ENCODE measurements at places on chromosomes 3 and 15.

DNA sequence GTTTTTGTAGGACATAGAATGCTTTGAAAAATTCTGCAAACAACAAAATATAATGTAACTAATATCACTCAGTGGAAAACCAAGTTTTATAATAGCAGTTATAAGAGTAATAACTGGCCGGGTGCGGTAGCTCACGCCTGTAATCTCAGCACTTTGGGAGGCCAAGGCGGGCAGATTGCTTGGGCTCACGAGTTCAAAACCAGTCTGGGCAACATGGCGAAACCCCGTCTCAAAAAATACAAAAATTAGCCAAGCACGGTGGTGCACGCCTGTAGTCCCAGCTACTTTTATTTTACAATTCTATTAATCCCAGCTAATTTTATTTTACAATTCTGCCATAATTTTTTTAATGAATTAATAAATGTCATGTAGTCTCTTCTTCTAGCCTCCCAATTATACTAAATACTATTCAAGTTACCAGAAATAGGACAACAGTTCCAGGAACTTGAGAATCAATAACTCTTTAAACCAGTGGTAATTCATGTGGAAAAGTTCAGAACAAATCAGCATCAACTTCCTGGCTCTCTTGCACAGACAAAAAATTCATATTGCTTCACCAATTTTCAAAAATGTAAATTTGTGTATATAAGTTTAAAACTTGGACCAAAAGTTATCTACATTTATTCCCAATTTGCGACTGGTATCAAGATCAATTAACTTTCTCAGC, 2.2 kb downstream of the DENND4A start:
- no peak for DNase-seq

- peak; percentile 25 for DNase-seq
Observed at GRCh38 chr15:94412979-94413746, 181.8 kb downstream of the MCTP2 start.

DNA sequence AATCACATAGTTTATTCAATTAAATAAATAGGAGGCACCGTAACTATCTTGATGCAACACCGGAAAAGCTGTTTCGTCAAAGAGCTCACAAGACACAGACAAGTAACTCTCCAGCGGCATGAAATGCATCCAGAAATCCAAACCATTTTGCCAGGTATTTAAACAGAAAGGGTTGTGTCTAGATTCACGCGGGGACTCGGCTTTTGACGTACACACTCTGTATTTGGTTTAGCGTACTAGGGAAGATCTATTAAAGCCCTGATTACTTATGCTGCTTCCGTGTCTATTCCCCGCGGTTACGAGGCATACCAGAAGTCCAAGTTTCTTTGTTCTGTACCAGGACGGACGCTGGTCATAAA, 718 bp downstream of the BNIP2 start:
- DNase-seq, result peak; percentile 77

DNA sequence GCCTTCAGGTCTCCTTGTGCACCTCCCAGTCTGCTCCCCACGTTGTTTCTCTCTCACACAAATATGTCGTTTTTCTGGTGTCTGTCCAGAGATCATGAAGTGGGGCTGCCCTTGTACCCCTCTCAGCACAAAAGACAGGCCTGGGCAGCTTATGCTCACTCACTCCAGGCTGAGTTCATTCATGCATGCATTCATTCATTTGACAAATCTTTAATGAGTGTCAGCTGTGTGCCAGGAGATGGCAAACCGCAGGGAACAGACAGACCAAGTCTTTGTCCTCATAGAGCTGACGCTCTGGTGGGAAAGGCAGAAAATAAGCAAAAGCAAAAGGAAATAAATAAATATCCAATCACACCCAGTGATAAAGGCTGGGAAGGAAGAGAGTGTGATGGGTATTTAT, 7.6 kb upstream of the TRH start:
- DNase-seq, result no peak

DNA sequence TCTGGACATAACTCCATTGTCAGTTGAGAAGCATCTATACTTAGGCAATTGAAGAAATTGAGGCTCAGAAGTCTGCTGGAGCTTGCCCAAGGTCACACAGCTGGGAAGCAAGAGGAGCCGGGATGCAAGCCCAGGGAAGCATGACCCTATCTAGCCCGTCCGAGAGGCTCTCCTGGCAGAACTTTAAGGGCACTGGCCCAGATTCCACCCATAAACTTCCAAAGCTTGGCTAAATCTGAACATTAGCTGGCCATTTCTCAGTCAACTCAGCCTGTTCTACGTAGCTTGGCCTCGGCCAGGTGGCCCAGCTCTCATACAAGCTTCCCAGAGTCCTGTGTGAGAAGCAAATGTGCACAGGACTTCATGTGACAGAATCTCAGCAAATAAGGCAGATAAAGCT, 75.8 kb downstream of the LRIG1 start:
- DNase-seq, result no peak

DNA sequence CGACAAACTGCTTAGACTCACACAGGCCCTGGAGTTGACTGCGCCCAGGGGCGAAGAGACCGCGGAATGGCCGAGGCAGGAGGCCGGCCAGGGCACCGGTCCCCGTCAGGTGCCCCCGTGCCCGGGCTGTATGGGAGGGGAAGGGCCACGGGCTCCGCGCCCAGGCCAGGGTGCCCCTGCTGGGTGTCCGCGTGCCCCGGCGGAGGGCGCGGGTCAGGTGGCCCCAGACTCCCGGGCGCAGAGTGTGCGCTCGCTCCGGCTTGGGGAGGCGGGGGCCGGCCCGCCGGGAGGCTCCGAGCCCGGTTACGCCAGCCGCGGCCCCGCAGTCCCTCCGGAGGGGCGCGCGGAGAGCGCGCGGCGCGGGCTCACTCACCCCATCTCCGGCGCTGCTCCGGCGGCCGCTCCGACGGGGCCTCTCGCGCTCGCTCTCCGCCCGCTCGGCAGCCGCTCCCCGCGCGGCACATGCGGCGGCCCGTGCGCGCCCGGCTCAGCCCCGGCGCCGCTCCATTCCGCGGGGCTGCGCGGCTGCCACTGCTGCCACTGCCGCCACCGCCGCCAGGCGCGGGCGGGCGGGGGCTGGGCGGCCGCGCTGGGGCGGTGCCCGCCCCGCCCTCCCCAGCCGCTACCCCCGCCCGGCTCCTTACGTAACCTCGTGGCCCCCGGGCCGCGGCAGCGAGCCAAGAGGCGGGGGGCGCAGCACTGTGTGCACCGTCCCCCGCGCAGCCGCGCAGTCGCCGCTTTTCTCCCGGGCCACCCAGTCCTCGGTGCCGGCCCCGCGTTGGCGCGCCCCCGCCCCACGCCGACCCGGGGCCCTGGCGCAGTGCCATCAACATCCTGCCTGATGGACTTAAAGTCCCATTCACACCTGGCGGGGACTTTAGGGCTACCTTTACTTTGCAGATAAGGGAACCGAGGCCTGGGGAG, at the start of gene HOMER2:
HOMER2 (minus strand) TSS at position 563 of the 924 bp plus-strand sequence; CDS start at position 378, 185 bp downstream.
- no peak for DNase-seq

DNA sequence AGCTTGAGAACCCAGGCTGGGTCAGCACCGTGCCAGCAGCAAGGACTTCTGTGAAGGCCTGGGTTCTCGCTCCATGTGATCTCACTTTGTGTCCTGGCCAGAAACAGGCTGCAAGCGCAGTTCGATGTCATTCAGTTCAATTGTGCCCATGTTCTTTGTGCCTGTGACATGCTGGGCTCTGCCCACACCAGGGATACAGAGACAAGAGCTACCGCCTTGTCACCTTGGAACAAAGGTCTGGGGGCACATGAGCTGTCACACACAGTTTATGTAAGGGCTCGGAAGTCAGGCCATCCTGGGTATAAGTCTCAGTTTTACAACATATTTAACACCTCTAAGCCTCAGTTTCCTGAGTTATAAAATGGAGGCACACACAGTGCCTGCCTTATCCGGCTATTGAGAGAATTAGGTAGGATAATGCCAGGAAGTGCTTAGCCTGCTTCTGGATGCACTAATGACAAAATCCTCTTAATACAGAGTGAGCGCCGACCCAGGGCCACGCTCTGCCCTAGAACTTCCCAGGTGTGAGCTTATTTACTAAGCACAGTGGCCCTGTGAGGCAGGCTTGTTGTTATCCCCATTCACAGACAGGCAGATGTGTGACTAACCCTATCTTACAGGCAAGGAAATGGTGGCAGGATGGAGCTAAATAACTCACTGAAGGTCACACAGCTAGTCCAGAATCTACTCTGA, 50.4 kb upstream of the LIMD1 start:
- no peak for DNase-seq

GRCh38 chr3:41176596-41176995, 22.7 kb upstream of the CTNNB1 start:
- DNase-seq, result no peak

DNA sequence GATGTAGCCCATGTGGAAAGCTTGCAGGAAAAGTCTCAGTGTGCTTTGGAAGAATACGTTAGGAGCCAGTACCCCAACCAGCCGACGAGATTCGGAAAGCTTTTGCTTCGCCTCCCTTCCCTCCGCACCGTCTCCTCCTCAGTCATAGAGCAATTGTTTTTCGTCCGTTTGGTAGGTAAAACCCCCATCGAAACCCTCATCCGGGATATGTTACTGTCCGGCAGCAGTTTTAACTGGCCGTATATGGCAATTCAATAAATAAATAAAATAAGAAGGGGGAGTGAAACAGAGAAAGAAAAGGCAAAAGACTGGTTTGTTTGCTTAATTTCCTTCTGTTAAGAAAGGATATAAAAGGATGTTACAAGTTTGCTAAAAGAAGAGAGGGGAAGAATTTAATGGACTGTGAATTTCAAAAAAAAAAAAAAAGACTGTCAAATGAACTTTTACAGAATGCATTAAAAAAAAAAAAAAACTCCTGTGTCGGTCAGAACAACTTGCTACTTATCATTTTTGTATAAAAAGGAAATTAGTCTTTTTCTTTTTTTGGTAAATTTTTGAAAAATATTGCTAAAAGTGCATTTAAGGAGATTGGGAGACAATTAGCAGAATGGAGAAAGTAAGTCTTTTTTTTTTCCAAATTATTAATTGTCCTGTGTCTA, 7.0 kb downstream of the NR2F2 start:
- no peak for DNase-seq

GRCh38 chr3:170585008-170585936, 603 bp downstream of the SLC7A14 start:
- DNase-seq, result peak; percentile 11

DNA sequence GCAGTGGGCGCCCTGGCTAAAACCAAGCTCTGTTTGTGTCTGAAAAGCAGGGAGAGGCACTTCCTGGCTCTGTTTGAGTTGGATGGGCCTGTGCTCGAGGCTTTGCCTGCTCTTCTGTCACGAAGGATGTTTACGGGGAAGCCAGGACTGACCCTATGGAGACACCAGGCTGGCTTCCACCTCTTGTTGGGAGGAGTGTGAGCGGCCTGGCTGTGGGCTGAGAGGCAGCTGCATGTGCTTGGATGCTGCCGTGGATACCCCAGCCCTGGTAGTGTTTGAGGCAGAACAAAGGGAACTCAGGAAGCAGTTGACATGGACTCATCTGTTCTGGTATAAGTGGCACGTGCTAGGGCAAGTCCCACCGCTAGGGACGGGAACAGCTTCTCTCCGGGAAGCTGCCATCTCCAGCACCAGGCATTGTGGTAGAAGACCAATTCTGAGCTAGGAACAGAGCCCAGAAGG, 17.6 kb upstream of the SLC41A3 start:
- DNase-seq, result no peak

GRCh38 chr15:59866642-59867041, 137.5 kb upstream of the FOXB1 start:
- DNase-seq, result no peak

- no peak for DNase-seq
Observed at GRCh38 chr3:40901298-40901697, 298.0 kb upstream of the CTNNB1 start.

- DNase-seq, result no peak
Observed at GRCh38 chr3:183161552-183162336, 790 bp downstream of the LAMP3 start.

DNA sequence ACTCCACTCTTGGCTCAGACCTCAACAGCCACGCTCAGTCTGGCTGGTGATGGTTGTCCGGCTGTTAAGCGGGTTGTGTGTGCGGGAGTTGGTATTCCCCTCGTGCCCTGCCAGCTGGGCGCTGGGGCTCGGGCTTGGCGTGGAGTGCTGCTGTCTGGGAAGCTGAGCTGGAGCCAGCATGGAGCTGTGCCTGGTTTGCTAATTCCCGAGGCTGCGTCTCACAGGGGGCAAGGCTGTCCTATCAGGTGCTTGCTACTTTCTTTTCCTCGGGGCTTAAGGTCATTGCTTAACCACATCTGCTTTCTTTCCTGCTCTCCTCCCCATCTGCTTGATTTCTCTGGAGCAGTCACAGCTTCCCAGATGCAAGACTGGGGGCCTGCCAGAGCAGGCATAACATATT, 29.9 kb downstream of the PDIA5 start:
- DNase-seq, result peak; percentile 75

- no peak for DNase-seq
Observed at GRCh38 chr15:51750186-51750585, 1.2 kb upstream of the TMOD2 start.

GRCh38 chr15:72197460-72198355, at the start of gene GRAMD2A:
GRAMD2A (minus strand) TSS chr15:72197787.
- no peak for DNase-seq

DNA sequence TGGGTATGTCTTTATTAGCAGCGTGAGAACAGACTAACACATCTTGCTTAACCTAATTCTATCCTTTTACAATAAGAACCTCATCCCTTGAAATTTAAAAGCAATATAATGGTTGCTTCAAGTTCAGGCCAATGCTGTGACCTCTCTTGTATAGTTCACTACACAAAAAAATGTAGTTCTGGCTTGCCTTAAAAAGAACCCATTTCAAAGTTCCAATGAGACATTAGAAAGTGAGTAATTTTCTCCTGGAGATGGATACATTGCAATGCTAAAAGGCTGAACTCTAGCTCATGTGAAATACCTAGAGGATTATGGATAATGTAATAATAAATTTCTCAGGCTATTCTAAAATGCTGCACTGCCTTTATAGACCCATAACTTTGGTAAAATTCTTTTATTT, 47.8 kb downstream of the ATP13A4 start:
- no peak for DNase-seq

- DNase-seq, result no peak
Observed at GRCh38 chr15:80951941-80952340, 37.7 kb downstream of the MESD start.

GRCh38 chr3:126704494-126705214, 614 bp downstream of the CHCHD6 start:
- no peak for DNase-seq

GRCh38 chr3:53792866-53793265, 53.4 kb downstream of the CHDH start:
- DNase-seq, result no peak

GRCh38 chr3:69051756-69052471, at the start of gene TMF1:
TMF1 (minus strand) TSS chr3:69052333; CDS start chr3:69052086, 247 bp downstream.
- DNase-seq, result peak; percentile 99

- no peak for DNase-seq
Observed at GRCh38 chr3:24470277-24470676, 24.4 kb downstream of the THRB start.

DNA sequence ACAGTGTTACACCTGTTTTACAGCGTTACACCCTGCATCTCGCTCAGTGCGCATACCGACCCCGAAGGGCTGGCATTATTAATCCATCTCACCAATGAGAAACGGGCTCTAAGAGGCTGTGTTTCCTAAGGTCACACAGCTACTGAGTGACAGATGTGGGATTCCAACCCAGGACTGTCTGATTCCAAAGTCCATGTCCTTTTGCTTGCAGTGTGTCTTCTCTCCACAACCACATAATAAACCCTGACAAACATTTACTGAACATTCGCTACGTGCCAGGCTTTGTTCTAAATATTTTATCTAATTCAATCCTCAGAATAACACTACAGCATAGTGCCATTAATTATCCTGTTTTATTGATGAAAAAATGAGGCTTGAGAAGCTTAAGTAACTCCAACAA, 79.1 kb downstream of the RAB11A start:
- no peak for DNase-seq
